ENCODE measurements at places on chromosomes 5 and 9.

- no peak for DNase-seq
Observed at GRCh38 chr5:73606206-73606753, 19.7 kb upstream of the ARHGEF28 start.

- no peak for DNase-seq
Observed at GRCh38 chr9:76693912-76694311, 70.3 kb upstream of the PCA3 start.

- no peak for DNase-seq
Observed at GRCh38 chr5:79630444-79630843, 18.2 kb downstream of the TENT2 start.

GRCh38 chr5:170334626-170335025, 37.0 kb upstream of the LCP2 start:
- DNase-seq, result no peak

GRCh38 chr9:122029898-122030297, 63.2 kb downstream of the TTLL11 start:
- DNase-seq, result no peak

- no peak for DNase-seq
Observed at GRCh38 chr5:118440496-118440895, 547.9 kb downstream of the DTWD2 start.

GRCh38 chr5:59099270-59099994, 516.6 kb downstream of the RAB3C start:
- DNase-seq, result no peak

DNA sequence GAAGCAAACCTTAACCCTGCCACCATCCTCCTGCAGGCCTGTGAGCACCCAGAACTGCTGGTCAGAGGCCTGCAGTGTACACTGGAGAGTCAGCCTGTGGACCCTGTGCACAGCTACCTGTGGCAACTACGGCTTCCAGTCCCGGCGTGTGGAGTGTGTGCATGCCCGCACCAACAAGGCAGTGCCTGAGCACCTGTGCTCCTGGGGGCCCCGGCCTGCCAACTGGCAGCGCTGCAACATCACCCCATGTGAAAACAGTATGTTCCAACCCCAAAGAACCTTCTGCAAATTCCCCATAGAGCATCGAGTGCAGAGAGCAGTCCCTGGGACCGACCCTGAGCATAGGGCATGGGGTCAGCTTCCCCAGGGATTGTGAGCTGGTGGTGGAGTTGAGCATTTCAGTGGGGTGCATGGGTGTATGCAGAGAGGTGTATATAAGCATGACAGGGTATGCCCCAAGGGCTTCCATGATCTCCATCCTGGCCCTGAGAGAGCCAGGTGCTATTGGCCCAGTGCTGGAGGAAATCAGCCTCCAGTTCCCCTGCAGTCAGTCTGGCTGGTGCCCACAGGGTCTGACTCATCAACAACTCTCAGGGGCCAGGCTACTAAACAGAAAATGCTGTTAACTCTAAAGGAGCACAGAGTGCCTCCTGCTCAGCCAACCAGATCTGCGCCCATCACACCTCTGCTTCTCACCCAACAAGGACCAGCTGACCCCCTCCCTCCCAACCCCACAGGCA, 126.2 kb downstream of the SAXO1 start:
- DNase-seq, result no peak

GRCh38 chr9:35771534-35771933, 17.5 kb upstream of the MSMP start:
- no peak for DNase-seq

- DNase-seq, result no peak
Observed at GRCh38 chr9:126942399-126942798, 27.8 kb downstream of the RALGPS1 start.

DNA sequence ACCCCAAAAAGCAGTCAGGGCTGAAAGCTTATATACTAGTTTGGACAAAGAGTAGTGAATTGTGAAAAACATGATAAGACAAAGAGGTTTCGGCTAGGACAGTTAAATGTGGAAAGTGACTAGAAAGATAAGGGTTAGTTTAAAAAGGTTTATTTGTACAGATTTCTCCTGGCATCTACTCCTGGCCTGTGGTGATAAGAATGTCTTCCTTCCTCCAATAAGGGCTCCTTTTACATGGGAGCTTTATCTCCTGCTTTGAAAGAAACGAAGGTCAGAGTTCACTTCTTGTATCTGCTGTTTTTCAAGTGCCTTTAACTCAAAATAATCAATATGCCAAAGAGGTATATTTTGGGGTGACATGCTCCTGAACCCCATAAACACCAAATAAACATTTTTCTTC, 776.1 kb upstream of the COX7C start:
- no peak for DNase-seq
